ENCODE measurements at places on chromosomes 3 and 15. TPM values are rescaled to one million over a fixed set of nuclear protein-coding genes. Genes with fewer than 3 reads are reported as not detected.

Gene TMC3
- total RNA-seq, result not detected

Gene WNT7A
- total RNA-seq, result not detected

Gene RPL39L
- total RNA-seq, result 9.3 TPM

Gene CA12
- 107 TPM for total RNA-seq

Gene CPLX3
- not detected for total RNA-seq

Gene RLBP1
- total RNA-seq, result not detected

Gene PROS1
- total RNA-seq, result 142 TPM

Gene SPG11
- total RNA-seq, result 28.2 TPM

Gene GATM
- total RNA-seq, result not detected

Gene GABRB3
- total RNA-seq, result 0.44 TPM

Gene FILIP1L
- 16.0 TPM for total RNA-seq

Gene LRRN1
- total RNA-seq, result not detected

Gene LOXL1
- total RNA-seq, result 410 TPM

Gene CLRN1
- total RNA-seq, result not detected

Gene TNFSF10
- 8.3 TPM for total RNA-seq

Gene MORC1
- total RNA-seq, result not detected

Gene POPDC2
- total RNA-seq, result 3.8 TPM

Gene ZNF660
- 0.94 TPM for total RNA-seq

Gene FAM107A
- 1.2 TPM for total RNA-seq

Gene PLXND1
- 250 TPM for total RNA-seq

Gene STXBP5L
- not detected for total RNA-seq

Gene ANKRD63
- total RNA-seq, result not detected

Gene ITIH3
- total RNA-seq, result not detected

Gene CCDC9B
- 0.44 TPM for total RNA-seq

Gene SLC51B
- total RNA-seq, result not detected

Gene KIF7
- total RNA-seq, result 27.4 TPM

Gene GHSR
- not detected for total RNA-seq

Gene SLC2A2
- total RNA-seq, result not detected

Gene TNK2
- 8.3 TPM for total RNA-seq

Gene ARL14
- not detected for total RNA-seq

Gene DLL4
- total RNA-seq, result 3.3 TPM

Gene RTP4
- total RNA-seq, result 3.0 TPM

Gene KIF9
- total RNA-seq, result 2.1 TPM

Gene LNP1
- total RNA-seq, result 2.6 TPM

Gene KLHL18
- 13.3 TPM for total RNA-seq

Gene ZIC1
- not detected for total RNA-seq

Gene ATP13A5
- not detected for total RNA-seq

Gene HTR3E
- not detected for total RNA-seq

Gene CEMIP
- total RNA-seq, result 73.9 TPM

Gene ATP1B3
- total RNA-seq, result 57.0 TPM

Gene SLITRK3
- total RNA-seq, result not detected

Gene PARL
- 26.4 TPM for total RNA-seq

Gene GOLGA6B
- not detected for total RNA-seq

Gene CEP97
- total RNA-seq, result 3.3 TPM

Gene ARF4
- total RNA-seq, result 242 TPM

Gene DAZL
- 0.10 TPM for total RNA-seq

Gene EIF5A2
- total RNA-seq, result 5.4 TPM

Gene PLSCR1
- 177 TPM for total RNA-seq
